ENCODE measurements at places on chromosomes 11 and 22.

- DNase-seq = no peak
Observed at GRCh38 chr11:76810151-76810853, 27.1 kb downstream of the TSKU start.

- DNase-seq = no peak
Observed at GRCh38 chr11:130872981-130873380, 43.3 kb downstream of the SNX19 start.

- DNase-seq = no peak
Observed at GRCh38 chr11:128195057-128195751, 392.2 kb downstream of the ETS1 start.

DNA sequence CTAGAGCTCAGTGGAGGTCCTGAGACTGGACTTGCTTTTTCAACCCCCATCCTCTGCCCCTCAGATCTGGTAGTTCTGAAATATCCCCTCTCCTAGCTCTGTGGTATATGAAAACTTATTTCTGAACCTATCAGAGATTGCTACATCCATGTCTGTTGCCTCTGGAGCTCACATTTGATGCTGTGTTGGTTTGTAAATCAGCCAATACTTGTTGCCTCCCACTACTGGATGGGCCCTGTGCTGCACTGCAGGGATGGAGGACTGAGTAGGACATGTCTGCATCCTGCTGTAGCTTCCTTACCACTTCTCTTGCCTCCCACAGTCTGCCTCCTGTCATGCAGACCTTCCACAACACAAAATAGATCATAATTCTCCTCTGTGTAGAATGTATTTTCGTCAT, 5.2 kb downstream of the OLFML1 start:
- no peak for DNase-seq

GRCh38 chr22:45587638-45588505, 83.8 kb upstream of the ATXN10 start:
- DNase-seq = no peak

GRCh38 chr22:30190574-30190973, 56.0 kb downstream of the LIF start:
- DNase-seq = no peak

- no peak for DNase-seq
Observed at GRCh38 chr22:41511521-41511968, 32.7 kb downstream of the POLR3H start.

- DNase-seq = no peak
Observed at GRCh38 chr11:64229090-64229743, 1.1 kb upstream of the DNAJC4 start.

DNA sequence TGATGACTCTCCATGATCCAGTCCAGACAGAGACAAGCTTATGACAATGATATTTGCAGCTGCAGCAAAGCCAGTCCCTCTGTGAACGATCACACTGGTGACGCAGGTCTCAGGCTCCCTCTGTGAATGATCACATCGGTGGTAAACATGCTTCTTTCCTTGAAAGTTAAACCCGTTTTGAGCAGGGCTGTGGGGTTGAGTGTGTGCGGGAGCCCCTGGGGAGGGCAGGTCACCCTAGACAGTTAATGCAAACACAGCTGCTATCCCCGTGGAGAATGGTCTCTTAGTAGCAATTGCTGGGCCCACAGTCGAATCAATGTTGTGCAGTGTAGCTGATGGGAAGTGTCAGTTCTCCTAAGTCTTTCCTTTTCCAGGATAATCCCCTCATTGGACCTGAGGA, 71.0 kb upstream of the KIRREL3 start:
- DNase-seq = no peak

GRCh38 chr11:68106165-68106940, 14.8 kb downstream of the CHKA start:
- DNase-seq = no peak

DNA sequence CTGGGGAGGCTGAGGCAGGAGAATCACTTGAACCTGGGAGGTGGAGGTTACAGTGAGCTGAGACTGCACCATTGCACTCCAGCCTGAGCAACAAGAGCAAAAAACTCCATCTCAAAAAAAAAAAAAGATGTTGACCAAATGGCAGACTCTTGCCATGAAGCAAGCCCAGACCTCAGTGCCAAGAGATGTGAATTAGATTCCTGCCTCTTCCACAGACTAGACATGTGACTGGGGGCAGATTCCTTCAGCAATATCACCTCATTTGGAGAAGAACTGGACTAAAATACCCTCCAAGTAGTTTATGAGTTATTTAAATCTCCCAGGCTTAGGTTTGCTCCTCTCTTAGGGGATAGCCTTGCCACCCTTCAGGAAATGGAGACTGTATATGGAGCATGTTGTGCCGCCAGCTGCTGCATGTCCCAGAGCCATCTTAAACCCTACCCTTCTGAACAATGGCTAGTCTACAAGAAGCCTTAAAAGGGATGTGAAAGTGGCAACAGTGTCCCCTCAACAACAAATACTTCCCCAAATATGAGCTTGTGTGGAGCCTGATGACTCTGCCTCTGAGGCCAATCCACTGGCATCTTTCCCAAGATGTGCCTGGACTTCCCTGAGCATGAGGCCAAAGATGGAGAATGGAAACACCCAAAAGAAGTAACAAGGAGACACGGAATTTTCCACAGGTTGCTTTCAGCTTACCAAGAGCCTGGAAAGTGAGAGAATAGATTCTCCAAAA, 763 bp upstream of the MS4A7 start:
- no peak for DNase-seq

GRCh38 chr11:134976551-134976950, 564.5 kb upstream of the B3GAT1 start:
- DNase-seq = no peak

- DNase-seq = no peak
Observed at GRCh38 chr22:30434843-30435242, 9.3 kb downstream of the MTFP1 start.

DNA sequence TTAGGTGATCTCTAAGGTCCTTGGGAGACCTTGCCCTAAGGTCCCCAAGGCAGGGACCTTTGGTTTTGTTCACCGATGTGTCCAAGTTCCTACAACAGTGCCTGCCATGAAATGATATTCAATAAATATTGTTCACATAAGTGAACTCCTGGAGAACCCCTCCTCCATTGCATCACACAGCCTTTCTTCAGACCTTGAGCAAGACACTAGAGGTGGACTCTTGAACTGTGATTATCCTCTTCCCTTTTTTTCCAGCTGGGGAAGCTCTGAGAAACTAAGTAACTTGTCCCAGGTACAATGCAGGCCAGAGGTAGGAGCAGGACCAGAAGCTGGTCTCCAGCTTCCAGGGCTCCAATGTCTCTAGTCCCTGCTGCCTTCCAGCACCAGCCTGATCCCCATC, 76.6 kb upstream of the LMO1 start:
- DNase-seq = no peak

GRCh38 chr11:70001246-70001645, 76.9 kb upstream of the ANO1 start:
- no peak for DNase-seq

DNA sequence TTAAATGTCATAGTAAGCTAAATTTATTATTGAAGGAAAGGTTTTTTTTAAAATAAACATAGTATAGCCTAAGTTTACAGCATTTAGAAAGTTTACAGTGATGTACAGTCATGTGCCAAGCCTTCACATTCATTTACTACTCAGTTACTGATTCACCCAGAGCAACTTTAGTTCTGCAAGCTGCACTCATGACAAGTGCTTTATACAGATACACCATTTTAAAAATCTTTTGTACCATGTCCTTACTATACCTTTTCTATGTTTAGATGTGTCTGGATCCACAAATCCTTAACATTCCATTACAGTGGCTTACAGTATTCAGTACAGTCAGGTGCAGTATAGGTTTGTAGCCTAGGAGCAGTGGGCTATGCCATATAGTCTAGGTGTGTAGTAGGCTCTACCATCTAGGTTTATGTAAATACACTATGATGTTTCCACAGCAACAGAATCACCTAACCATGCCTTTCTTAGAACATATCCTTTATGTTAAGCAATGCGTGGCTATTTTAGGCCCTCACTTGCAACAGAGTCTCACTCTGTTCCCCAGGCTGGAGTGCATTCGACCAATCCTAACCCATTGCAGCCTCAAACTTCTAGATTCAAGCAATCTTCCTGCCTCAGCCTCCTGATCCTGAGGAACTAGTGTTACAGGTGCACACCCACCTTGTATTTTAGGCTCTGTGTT, 79.5 kb upstream of the SLC25A18 start:
- no peak for DNase-seq

DNA sequence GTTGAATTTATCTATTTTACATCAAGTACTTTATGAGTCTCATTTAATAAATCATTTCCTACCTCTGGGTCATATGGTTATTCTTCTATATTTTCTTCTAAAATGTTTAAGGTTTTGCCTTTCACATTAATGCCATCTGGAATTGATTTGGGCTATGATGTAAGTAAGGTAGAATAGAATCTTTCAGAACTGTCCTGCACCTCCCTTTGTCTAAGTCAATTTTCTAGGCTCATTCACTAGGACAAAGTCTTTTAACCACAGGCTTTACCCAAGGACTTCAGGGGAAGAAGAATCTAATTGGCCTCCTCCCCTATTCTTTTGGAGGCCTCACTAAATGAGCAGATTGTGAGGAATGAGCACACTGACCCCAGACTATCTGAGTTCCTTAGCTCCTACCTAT, 146.0 kb downstream of the BBOX1 start:
- DNase-seq = no peak

GRCh38 chr22:19706661-19707151, 7.6 kb upstream of the SEPTIN5 start:
- DNase-seq = no peak

- no peak for DNase-seq
Observed at GRCh38 chr11:102522312-102523188, 8.0 kb downstream of the MMP7 start.

DNA sequence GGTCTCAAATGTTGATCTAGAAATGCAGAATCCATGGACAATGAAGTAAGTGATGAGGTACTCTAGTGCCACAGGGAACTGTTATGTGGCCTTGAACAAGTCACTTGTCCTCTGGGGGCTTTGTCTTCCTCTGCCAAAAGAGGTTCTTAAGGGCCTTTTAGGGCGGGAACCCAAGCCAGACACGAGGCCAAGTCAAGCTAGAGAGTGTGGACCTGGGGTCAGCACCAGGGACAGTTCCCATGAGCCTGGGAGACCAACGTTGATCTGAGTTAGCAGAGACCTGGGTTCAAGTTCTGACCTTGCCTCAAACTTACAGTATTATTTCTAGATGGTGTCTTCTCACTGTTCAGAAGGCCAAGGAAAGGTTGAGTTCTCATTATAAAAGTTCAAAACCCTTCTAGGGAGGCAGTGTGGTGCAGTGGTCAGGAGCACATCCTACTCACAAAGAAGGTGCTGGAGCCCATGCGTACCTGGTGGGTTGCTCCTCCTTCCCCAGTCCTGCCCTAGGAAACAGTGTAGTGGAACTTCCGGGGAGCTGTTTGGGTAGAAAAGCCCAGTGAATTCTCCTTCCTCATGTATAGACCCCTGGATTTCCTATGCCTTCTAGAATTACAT, 121.5 kb downstream of the CHST1 start:
- DNase-seq = no peak

- no peak for DNase-seq
Observed at GRCh38 chr22:33792832-33793231, 127.4 kb downstream of the LARGE1 start.

DNA sequence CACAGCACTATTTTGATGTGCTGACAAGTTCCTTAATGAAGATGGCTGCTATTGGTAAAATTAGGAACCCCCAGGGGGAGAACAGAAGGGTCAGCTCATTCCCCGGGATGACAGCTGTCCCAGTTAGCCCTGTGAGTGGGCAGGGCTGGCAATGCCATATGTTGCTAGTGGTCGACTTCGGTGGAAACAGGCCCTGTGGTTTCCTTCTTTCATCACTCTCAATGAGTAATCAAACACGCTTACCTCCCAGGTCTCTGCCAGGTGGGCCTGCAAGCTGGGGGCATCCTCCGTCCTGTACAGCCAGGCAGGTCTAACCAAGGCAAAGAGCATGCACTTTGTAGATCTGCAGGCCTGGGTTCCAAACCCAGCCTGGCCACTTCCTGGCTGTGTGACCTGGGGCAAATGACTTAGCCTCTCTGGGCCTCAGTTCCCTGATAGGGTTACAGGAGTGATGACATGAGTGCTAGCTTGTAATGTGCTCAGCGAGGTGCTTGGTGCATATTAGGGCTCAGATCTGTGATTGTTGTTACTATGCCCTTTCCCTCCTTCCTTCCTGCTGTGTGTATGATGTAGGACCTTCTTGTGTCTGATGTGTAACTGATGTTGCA, 85.2 kb downstream of the TSPAN18 start:
- no peak for DNase-seq

GRCh38 chr11:12682737-12683500, 8.7 kb downstream of the TEAD1 start:
- no peak for DNase-seq

- peak; percentile 63 for DNase-seq
Observed at GRCh38 chr11:47161134-47161854, 15.4 kb downstream of the ARFGAP2 start.

- no peak for DNase-seq
Observed at GRCh38 chr22:35102663-35103062, 36.7 kb downstream of the ISX start.

- DNase-seq = no peak
Observed at GRCh38 chr11:4863876-4864275, 14.9 kb upstream of the OR51S1 start.

- DNase-seq = no peak
Observed at GRCh38 chr22:45554040-45554406, 51.3 kb downstream of the FBLN1 start.

GRCh38 chr11:126257144-126257543, 11.6 kb downstream of the SRPRA start:
- DNase-seq = no peak

DNA sequence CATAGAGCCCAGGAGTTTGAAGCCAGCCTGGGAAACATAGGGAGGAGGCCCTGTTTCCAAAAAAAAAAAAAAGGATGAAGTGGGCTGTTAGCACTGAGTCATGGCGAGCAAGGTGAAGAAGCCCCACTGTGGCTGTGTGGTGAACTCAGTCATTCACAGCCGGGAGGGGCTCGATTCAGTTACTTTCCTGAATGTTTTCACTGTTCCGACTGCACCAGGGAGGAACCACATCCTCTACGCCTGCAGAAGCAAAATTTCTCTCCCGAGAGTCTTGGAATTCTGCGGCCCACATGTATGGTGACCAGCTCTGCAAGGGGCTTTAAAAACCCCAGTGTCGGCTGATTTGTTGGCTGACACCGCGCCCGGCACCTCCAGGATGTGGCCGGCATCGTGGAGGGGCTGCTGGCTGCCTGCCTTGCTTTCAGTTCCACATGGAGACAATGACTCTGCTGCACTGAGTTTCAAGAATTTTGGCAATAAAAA, 27.8 kb upstream of the GRAMD4 start:
- no peak for DNase-seq

- no peak for DNase-seq
Observed at GRCh38 chr11:10379426-10379825, 74.6 kb downstream of the ADM start.

DNA sequence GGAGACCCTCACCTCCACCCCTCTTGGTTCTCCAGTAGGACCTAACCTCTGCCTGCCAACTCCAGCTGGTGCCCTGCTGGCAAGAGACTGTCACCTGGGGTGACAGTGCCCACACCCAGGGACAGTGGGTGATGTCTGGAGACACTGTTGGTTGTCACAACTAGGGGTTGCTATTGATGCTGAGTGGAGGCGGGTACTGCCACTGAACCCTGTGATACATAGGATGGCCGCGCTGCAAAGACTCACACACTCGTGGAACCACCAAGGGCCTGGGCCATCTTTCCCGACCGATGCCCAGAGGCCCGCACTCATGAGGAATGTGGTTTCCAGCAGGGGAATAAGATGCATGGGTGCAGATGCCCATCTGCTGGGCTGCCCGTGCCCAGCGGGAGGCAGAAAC, 143.2 kb downstream of the SHANK2 start:
- DNase-seq = no peak

- no peak for DNase-seq
Observed at GRCh38 chr11:77619576-77620198, 17.9 kb downstream of the CLNS1A start.

GRCh38 chr11:79708319-79708932, 267.6 kb upstream of the TENM4 start:
- DNase-seq = no peak

All from naive thymus-derived CD4-positive, alpha-beta T cell (primary cell).